Suprapubic skin (tissue), 4 donors: ENCODE measurements at places on chromosomes 7 and 10.

GRCh38 chr10:125329056-125329455 is 168.7 kb upstream of the CTBP2 start:
- DNase-seq: no peak

DNA sequence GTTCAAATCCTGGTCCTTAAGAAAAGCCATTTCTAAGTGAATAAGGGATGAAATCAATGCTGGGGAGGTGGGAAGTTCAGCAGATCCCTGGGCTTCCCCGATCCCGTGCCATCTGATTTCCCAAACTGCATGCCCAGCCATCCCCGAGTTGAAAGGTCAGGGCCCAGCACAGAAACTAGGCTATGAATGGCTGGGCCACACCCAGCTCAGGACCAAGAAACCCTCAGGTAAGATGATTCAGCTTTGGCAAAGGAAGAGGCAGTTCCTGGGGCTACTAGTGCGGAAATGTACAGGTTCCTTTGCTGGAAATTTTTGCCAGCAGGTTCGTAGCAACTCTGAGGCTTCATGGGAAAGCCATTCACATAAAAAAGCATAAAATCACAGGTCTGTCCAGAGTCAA is 182.7 kb downstream of the FAM107B start:
- DNase-seq: no peak

GRCh38 chr7:35463751-35464150 is 209.9 kb upstream of the TBX20 start:
- no peak for DNase-seq

GRCh38 chr7:134901389-134902020 is 84.8 kb upstream of the AGBL3 start:
- no peak for DNase-seq

- DNase-seq: no peak
Measured at GRCh38 chr7:139294241-139294640, 46.9 kb upstream of the FMC1 start.

GRCh38 chr7:80869821-80870751 is 48.8 kb downstream of the SEMA3C start:
- no peak for DNase-seq

DNA sequence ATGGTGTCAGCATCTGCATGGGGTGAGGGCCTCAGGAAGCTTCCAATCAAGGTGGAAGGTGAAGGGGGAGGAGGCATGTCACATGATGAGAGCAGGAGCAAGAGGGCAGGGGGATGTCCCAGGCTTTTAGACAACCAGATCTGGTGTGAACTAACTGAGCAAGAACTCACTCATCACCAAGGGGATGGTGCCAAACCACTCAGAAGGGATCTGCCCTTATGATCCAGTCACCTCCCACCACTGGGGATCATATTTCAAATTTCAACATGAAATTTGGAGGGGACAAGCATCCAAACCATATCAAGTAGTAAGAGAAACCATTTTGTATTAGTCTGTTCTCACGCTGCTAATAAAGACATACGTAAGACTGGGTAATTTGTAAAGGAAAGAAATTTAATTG is 33.6 kb downstream of the THNSL1 start:
- no peak for DNase-seq

DNA sequence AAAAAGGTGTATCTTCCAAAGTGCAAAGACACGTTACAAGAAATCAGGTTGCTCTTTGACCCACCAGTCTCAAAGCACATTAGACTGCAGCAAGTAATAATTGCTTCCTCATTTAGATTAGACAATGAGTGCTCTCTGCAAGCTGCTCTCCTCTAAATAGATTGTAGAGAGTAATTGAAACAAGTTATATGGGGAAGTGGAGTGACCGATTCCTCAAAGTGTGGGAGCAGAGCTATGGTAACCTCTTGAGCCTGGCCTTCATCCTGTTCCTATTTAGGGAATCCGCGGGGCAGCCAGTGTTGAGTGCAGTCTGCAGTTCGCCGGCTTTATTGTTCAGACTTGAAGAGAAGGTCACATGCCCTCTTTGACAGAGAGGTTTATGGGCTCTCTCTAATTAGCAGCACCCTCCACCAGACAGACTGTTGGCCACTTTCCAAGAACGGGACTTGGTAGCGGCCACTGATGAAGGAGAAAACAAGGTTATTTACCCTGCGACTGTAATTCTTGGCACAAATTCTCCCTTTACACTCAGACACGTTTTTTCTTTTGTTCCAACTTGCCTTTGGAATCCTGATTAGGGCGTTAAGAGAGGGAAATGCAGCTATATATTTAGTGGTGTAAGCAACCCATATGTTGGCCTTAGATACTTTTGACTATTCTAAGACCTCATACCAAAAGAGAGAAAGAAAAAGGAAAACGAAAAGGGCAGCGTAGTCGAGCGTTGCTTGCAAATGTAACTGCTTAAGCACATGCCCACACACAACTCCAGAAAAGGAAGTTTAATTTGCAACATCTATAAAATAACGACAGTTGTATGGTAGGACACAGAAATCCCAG is 107.5 kb downstream of the REEP3 start:
- peak; percentile 73 for DNase-seq

DNA sequence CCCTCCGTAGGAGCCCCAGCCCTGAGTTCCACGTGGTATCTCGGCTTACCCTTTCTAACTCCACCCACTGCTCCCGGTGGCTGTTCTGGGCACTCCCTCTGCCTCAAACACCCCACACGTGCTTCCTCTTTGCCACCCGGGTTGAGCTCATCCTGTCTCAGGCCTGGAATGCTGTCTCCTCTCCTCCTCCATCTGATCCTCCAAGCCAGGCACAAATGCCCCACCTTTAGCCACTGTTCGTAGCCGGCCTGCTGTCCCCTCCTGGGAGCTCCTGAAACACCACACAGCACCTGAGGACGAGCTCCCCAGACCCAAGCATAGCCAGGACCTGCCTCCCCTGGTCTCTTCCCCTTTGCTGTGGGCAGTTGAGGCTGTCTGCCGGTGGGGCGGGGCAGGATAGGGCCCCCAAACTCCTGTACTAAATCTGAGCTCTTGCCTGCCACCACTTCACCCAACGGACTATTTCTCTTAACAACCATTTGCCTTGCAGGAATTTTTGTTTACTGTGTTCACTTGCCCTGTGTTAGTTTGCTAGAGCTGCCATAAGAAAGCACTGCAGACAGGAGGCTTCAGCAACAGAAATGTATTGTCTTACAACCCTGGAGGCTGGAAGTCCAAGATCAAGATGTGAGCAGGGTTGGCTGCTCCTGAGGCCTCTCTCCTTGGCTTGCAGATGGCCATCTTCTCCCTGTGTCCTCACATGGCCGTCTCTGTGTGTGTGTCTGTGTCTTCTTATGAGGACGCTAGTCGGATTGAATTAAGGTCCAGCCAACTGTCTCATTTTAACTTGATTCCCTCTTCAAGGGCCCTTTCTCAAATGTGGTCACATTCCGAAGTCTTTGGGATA is 58.3 kb upstream of the SHH start:
- DNase-seq: peak; percentile 30

DNA sequence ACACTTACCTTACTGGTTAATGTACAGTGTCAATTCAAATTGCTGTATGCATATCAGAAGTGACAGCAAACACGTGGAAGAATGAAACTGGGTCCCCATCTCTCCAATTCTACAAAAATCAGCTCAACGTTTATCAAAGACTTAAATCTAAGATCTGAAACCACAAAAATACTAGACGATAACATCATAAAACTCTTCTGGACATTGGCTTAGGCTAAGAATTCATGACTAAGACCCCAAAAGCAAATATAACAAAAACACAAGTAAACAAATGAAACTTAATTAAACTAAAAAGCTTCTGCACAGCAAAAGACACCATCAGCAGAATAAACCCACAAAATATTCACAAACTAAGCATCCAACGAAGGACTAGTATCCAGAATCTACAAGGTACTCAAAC is 35.9 kb upstream of the PFKP start:
- DNase-seq: no peak

DNA sequence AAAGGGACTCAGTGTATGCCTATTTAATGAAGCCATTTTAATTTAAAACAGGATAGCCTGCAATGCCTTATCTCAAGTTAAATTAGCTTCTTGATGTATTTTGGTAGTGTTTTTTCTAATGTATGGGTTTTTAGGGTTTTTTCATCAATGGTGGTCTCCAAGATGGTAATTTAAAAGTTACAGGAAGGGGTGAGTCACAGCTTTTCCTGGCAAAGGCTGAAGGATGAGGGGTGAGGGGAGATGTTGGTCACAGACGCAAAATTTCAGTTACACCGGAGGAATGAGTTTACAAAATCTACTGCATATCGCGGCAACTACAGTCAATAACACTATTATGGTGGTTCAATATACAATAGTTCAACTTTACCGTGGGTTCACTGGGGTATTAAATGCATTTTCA is 31.6 kb downstream of the CCDC3 start:
- no peak for DNase-seq

- peak; percentile 80 for DNase-seq
Measured at GRCh38 chr10:117544711-117545140, 2.2 kb downstream of the EMX2 start.

DNA sequence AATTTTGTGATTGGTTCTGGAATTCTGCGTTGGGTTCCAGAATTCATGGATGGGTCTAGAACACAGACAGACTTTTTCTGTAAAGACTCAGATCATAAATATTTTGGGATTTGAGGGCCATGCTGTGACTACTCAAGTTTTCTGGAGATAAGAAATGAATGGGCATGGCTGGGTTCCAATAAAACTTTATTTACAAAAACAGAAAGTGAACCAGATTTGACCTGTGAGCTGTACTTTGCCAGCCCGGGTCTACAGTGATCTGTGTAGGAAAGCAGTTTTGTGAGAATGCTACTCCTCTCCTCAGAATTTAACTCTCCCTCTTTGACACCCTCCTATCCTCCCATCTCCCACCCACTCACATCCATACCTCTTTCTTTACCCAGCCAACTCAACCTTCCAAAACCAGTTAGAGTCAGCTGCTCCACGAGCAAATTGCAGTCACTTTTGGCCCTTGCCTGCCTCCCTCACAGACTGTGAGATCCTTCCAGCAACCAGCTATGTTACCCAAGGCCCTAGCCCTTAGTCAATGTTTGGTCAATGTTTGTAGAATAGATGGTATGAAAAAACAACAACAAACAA is 312.8 kb upstream of the ZMIZ1 start:
- no peak for DNase-seq

DNA sequence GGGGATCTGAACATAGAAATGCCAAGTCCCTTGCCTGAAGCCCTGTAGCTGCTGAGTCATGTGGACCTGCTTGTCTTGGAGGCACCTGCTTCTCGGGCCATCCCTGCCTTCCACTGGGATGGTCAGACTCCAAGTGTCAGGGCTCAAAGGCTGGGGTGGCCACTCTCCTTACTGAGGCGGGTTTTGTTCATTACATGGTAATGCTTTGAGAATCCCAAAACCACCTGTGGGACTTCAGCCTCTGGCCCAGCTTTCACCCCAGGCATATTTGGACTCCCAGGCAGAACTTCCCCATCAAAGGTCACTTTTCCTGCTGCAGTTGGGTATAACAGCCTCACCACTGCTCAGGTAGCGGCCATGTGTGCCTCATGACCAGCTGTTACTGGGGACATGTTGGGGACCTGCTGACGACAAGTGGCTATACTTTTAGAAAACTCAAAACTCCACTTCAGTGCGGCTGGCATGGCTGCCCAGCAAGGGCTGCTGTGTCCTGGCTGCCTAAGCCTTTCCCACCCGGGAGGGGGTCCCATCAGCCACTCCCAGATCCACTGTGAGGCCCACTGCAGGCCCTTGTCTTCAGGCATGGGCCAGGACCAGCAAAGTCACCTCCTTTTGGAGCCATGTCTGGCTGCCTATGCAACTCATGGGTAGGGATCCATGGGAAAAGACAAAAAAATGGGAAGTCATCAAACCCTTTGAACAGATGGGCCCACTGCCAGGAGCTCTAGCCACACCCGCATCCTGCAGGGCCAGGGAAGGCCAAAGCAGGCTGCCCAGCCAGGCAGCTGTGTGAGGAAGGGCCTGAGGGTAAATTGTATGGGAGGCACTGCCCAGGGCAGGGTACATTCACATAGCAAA is 96.7 kb downstream of the ARHGAP22 start:
- DNase-seq: no peak

GRCh38 chr7:86908948-86909347 is 150.5 kb downstream of the ELAPOR2 start:
- DNase-seq: no peak

GRCh38 chr7:87038993-87039690 is 20.3 kb downstream of the ELAPOR2 start:
- DNase-seq: no peak

- no peak for DNase-seq
Measured at GRCh38 chr7:122588621-122589020, 110.3 kb downstream of the RNF133 start.

GRCh38 chr7:118288098-118288497 is 63.6 kb downstream of the ANKRD7 start:
- DNase-seq: no peak

DNA sequence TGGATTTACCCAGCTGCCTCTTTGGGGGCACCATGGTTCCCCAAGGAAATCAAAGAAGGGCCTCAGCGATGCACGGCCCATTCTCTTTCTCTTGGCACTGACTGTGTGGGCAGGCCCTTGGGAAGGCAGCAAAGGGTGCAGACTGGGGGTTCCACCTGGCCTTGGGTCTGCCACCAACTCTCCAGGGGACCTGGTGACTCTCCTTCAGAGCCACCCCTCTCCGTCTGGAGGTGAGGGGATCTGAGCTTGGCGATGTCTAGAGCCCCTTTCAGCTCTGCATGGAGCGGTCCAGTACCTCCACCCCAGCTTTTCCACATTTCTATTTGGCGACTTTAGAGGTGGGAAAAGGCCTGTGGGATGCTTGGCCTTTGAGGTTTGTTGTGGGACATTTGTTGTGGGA is 69.1 kb downstream of the C10orf120 start:
- DNase-seq: peak; percentile 28

- no peak for DNase-seq
Measured at GRCh38 chr7:101947899-101948298, 130.5 kb downstream of the CUX1 start.

- DNase-seq: no peak
Measured at GRCh38 chr7:28144266-28144665, 36.3 kb downstream of the JAZF1 start.

- no peak for DNase-seq
Measured at GRCh38 chr10:78454123-78454645, 420.5 kb downstream of the RPS24 start.

DNA sequence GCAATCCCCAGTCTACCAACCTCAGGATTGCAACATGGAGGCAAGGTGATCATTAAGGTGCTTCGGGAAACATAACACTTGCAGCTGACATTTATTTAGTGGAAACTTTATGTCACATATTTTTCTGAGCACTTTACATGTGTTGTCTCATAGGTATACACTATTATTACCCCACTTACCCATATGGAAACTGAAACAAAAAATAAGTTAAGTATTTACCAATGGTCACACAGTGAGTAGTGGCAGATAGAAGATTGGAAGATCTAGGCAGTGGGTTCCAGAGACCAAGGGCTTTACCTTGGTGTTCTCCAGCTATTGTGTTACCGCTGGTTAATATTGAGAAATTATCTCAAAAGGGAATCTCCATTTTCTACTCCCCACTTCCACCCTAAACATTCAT is 1279.1 kb upstream of the SORCS1 start:
- no peak for DNase-seq

DNA sequence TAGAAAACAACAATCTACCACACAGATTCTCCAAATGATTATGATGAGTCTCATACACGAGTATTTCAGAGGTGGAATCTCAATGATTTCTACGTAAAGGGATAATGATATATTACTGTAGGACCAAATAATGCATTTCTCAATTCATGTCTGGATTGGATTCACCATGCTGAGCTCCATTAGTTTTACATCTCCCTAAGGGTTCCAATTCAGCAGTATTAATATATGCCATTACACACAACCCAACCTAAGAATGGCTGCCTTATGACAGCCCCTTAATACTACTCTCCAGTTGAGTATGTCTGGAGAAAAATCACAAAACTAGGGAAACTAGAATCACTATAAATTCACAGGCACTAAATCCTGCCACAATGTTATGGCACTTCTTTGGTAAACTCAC is 234.3 kb upstream of the PLXNA4 start:
- DNase-seq: no peak
